Vagina (tissue), 2 donors: ENCODE measurements at places on chromosomes 1 and 21.
A peak's percentile ranks its signal among the peaks of the same experiment; 100 is the strongest.

DNA sequence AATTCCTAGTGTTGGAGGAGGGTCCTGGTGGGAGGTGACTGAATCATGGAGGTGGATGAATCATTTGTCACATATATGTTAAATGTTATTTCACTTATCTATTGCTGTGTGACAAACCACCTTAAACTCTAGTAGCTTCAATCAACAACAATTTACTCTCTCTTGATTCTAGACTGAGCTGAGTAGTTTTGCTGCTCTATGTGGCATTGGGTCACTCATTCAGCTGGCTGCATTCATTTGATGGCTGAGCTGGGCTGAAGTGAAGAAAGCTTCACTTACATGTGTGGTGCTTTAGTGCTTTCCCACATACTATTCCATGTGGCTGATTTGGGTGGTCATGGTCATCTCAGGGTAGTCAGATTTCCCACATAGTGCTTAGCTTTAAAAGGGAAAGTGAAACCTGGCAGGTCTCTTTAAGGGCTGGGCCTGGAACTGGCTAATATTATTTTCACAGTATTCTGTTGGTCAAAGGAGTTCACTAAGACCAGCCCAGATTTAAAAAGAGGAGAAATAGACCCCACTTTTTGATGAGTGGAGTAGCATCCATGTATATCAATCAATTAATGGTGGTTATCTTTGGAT lies 10.5 kb downstream of the DNAH14 start:
- no peak for DNase-seq

DNA sequence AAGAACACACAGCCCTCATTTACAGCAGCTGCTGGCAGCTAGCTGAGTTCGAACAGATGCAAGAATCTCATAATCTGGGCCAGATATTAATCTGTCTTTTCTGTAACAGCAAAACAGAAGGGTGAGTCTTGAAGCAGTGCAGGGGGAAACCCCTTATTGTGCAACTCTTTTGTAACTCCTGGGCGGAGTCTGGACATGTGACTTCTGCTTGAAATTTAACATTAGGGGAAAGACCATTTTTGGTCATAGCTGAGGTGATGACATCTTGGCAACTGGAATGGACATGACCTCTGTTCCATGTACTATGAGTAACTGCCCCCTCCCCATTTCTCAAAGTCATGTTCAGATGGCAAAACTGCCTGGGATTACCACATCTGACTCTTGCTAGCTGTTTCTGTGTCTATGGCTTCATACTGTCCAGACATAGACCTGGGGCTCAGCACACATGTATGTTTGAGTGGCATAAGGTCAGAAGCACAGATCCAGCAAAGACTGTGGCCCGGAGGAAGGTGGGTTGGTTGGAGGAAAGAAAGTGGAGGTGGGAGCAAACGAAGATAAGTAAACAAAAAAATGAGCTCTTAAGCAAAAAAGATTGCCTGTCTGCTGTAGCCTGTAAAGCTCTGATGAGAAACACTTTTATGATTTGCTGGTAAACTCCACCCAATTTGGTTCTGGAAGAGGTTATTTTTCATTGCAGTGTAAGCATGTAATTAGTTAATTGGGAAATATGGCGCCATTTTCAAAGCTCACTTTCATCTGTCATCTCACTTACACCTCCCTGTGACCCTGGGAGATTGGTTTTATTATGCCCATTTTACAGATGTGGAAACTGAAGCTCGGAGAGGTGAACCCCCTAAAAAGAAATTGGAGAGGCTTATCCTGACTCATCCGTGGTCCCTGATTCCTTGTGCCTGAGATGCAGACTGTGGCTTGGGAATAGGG lies 26.1 kb downstream of the ETS2 start:
- DNase-seq = peak; percentile 99

DNA sequence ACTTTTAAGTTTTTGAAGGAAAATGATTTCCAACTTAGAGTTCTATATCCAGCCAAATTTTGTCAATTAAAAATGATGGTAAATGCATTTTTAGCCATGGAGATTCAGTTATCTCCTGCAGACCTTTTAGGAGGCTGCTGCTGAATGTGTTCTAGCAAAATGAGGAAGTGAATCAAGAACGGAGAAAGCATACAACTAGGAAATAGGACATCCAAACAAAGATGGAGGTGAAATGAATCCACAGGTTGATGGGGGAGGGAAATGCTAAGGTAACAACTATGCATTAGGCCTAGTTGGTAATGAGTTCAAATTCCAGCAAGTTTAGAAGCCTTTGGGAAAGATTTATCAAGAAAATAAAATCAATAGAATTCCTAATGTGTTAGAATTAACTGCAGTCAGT lies 80.5 kb downstream of the FNBP1L start:
- DNase-seq = no peak

DNA sequence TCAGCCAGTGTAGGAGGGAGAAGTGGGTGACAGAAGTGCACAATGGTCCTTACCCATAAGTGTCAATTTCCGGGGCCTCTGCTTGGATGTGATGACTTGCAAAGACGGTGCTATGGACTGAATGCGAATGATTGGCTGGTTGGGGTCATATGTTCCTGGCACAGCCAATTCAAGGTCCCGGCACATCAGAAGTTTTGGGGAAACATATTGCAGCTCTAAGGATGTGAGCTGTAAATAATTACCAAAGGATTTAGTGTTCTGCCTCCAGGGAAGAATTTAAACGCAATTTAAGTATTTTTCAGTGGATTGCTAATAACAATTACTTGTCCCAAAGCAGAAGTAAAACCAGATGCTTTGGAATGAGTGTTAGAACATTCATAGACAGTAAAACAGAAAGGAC lies 26.9 kb upstream of the EXOSC10 start:
- no peak for DNase-seq

DNA sequence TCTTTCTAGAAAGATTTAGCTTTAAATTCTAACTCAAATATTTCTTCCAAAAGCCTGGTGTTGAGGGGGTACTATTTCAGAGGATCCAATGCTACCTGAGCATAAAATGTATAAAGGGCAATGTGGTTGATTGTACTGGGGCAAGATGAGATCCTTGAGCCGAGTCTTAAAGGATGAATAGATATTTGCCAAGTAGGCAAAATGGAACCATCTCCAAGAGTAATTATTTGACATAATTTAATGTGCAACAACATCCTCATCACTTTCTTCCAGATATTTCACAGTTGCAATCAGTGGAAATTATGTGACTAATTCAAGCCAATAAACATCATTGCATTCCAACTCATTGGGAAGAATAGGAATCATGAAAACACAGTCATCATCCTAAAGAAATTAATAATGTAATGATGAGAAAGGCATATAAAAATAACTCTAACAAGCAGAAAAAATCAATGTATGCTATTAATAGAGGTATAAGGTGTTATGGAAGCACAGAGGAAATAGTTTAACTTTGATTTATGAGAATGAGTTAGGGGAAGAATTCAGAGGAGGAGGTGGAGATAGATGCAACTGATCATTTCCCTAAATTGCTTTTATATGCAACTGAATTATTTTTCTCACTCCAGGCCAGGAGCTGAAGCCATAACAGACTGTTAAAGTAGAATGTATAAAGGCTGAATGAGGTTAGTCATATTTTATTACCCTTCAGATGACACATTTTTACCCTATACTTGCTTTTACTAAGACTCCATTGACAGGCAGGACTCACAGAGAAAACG lies 30.0 kb upstream of the RGS4 start:
- no peak for DNase-seq

DNA sequence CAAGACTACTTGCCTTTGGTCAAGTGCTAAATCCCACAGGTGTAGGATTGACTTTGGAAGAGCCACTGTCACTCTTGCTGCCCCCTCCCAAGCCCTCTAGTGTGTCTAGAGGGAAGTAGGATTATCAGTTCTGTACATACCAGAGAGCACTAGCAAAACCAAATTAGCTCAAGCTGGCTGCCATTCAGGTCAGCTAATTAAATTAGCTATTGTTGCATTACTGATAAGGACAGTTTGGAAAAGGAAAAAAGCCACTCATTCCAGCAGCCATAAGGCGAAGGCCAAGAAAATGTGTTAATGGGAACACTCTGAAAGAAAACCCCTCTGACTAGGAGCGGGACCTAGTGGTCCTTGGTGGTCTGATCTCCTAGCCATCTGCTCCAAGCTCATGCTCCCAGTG lies 321.7 kb downstream of the PBX1 start:
- DNase-seq = no peak

GRCh38 chr1:9281908-9282695 lies 10.6 kb upstream of the SPSB1 start:
- no peak for DNase-seq

GRCh38 chr1:184022668-184023067 lies 14.9 kb downstream of the COLGALT2 start:
- DNase-seq = no peak

DNA sequence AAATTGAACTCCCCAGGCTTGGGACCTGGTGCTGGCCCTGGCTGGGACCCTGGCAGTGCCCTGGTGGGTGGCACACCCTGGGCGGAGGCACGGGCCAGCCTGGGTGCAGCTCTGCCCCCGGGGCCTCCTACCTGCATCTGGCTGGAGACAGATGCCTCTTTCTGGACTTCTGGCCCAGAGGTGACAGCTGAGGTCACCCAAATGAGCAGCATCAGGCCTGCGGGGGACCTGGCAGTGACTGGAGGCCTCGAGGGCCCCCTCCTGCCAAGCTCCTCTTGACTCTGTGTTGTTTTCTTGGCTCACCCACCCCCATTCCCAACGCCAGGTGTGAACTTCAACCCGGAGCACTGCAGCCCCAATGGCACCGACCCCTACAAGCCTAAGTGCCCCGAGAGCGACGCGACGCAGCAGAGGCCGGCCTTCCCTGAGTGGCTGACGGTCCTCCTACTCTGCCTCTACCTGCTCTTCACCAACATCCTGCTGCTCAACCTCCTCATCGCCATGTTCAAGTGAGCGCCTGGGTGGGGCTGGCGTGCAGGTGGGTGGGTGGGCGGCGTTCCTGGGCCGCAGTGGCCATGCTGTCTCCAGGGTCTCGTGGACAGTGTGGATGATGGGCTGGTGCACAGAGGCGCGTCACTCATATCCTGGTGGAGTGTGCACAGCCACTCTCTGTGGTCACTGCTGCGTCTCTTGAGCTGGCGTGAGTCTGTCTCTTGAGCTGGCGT lies 41.6 kb upstream of the LRRC3 start:
- DNase-seq = no peak

- no peak for DNase-seq
These were observed 48.0 kb downstream of the NR5A2 start for GRCh38 chr1:200075522-200075921.

DNA sequence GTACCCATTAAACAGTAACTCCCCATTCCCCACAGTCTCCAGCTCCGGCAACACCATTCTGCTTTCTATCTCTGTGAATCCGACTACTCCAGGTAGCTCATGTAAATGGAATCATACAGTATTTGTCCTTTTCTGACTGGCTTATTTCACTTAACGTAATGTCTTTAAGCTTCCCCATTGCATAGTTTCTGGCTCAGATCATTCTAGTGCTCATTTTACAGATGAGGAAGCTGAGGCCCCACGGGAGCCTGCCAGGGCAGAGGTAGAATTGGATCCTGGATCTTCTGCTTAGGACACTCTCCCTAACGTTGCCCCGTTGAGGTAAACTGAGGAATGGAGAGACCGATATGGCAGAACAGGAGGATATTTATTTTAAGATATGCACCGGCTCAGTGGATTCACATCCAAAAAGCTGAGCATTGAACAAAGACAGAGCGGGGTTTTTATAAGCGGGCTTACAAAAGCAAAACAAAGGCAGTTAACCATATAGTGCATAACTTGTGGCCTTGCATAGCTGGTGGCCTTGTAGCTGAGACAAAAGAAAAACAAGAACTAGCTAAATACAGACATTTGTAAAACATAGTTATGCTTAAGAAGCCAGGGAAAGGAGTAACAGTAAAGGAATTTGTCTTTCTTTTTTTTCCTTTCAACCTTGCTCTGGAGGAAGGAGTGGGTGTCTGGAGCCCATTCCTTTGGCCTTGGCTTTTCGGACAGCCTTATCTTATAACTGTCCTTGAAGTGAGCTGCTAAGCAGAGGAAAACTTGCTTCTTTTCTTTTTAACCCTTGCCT lies 15.3 kb upstream of the KLHDC8A start:
- no peak for DNase-seq

DNA sequence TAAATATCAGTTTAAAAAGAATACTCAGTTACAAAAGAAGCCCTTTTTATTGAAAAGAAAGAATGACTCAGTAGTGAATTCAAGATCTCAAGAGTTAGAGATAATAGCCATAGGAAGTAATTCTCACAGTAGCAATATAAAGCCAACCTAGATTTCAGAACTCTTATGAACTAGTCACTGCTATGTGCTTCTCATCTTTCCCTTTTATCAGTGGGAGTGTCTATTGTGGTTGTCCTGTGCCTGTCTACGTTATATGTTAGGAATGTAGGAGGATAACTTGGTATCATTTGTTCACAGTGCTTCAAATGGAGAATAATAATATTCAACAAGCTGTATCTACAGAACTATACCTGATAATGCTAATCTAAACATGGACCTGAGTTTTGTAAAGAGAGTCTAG lies 73.1 kb upstream of the RGS21 start:
- no peak for DNase-seq

GRCh38 chr1:203044546-203045250 lies 18.4 kb downstream of the PPFIA4 start:
- no peak for DNase-seq

DNA sequence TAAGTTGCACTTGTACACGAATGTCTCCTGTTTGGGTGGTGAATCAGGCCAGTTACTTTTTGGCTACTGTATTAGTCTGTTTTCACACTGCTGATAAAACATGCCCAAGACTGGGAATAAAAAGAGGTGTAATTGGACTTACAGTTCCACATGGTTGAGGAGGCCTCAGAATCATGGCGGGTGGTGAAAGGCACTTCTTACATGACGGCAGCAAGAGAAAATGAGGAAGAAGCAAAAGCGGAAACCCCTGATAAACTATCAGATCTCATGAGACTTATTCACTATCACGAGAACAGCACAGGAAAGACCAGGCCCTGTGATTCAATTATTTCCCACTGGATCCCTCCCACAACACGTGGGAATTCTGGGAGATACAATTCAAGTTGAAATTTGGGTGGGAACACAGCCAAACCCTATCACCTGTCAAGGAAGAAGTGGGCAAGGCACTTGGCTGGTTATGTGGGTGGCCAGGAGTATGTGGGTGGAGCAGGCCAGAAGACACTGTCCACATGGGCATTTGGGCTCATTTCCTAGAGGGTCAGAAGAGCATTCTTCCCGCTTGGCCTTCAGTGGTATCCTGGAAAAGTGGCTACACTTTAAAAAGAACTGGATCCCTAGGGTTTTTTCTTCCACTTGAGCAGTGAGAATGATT lies 228.8 kb downstream of the HHAT start:
- DNase-seq = no peak

- no peak for DNase-seq
These were observed 92.9 kb upstream of the TSPAN2 start for GRCh38 chr1:115182012-115182715.
